ENCODE measurements at places on chromosomes 4 and X.

GRCh38 chr4:177461606-177462005 lies 19.4 kb upstream of the AGA start:
- no peak for DNase-seq

GRCh38 chr4:8297141-8297601 lies 27.6 kb downstream of the HTRA3 start:
- no peak for DNase-seq

- no peak for DNase-seq
Observed at GRCh38 chr4:1208266-1208961, 36.0 kb upstream of the SPON2 start.

- DNase-seq: no peak
Observed at GRCh38 chr4:6298035-6298434, 28.4 kb downstream of the WFS1 start.

- DNase-seq: no peak
Observed at GRCh38 chr4:110287130-110287529, 88.7 kb upstream of the ELOVL6 start.

GRCh38 chr4:119735165-119735651 lies 106.6 kb upstream of the PDE5A start:
- no peak for DNase-seq

DNA sequence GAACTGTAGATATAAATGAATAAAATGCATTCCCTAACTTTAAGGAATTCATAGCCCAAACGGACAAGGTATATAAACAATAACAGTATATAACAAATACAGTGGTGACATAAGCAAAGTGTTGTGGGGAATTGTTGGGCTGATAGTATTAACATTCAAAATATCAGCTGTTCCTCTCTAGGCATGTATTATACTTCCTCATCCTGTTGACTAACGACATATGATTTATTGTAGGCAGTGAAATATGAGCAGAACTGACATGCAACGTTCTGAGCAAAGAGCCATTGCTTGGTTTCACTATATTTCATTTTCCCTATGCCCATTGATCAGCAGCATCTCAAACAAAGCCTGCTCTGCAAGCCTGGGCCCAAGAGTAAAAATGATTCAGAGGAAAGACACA lies 143.9 kb downstream of the PTCHD1 start:
- DNase-seq: no peak

- no peak for DNase-seq
Observed at GRCh38 chr4:84877051-84877833, 89.2 kb downstream of the WDFY3 start.

- no peak for DNase-seq
Observed at GRCh38 chr4:108398836-108399235, 221.5 kb upstream of the RPL34 start.

All from stimulated activated CD8-positive, alpha-beta memory T cell treated with anti-CD3 and anti-CD28 coated beads, Interleukin-12 subunit alpha, Interleukin-12 subunit beta, amount 100 ng/mL, for 1 hour (primary cell).